Spinal cord (tissue), 10 donors: ENCODE measurements at places on chromosomes 6 and 20. TPM values are rescaled to one million over a fixed set of nuclear protein-coding genes. Genes with fewer than 3 reads are reported as not detected.

TRDN gene
- 9.9 TPM for total RNA-seq

GRCh38 chr20:49712646-49712995, 1.1 kb downstream of the B4GALT5 start:
- DNase-seq: peak; percentile 15

REPS1 gene
- 56.1 TPM for total RNA-seq

- no peak for DNase-seq
Observed at GRCh38 chr6:33547499-33547898, 32.6 kb downstream of the BAK1 start.

LY6G6F gene
- 0.30 TPM for total RNA-seq

GRCh38 chr6:121443971-121444541, 8.6 kb downstream of the GJA1 start:
- DNase-seq: peak; percentile 20

DNA sequence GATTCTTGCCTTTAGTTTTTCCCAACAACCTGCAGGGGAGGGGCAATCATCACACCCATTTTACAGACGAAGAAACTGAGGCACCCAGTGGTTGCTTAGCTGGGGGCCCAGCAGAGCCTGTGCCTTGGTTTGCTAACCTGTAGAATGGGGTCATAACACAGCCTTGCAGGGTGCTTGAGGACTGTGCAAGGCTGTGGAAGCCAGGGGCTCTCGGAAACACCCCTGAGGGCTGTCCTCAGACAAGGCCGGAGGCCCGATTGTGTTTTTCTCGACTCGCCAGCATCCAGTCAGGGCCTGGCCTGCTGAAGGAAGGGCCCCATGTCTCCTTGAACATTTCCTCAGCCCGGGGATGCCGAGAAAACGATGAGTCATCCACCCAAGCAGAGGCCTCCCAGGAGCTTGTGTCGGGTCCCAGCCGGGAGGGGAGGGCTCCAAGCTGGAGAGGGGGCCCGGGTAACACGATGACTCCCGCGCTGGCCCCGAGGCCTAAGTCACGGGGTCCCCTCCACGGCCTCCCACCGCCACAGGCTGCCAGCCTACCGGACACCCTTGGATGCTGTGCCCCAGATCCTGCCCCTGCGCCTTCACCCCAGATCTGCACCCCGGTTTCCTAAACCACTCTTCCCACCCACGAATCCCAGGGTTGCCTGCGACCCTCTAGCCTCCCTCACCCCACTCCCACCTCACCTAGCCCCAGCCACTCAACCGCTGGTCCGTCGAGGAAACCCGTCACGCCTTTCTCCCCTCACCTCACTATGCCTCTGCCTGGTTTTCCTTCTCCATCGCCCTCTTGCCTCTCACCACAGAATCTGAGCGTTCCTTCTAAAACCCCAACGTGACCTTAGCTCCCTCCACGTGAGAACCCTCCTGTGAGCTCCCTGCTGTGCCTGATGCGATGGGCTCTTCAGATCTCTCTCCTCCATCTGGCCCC, 10.6 kb downstream of the NOL4L start:
- DNase-seq: no peak

WFDC10B gene
- total RNA-seq: not detected

DNA sequence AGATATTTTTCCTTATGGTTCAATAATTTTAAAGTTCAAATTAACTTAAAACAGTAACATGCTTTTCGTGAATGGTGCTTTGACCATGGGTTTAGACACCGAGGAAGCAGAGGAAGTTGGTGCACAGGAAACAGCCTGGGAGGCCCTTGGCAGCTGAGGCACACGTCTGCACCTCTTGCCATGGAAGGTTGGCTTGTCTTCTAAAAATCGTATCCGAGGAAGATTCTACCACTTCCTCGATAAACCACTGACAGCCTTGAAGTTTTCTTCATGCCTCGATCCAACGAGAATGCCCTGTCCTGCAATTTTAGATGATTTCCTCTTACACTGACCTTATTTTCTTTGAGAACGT, 12.2 kb downstream of the DLL1 start:
- DNase-seq: no peak

GRCh38 chr6:70409216-70409615, 4.1 kb upstream of the FAM135A start:
- no peak for DNase-seq

DNA sequence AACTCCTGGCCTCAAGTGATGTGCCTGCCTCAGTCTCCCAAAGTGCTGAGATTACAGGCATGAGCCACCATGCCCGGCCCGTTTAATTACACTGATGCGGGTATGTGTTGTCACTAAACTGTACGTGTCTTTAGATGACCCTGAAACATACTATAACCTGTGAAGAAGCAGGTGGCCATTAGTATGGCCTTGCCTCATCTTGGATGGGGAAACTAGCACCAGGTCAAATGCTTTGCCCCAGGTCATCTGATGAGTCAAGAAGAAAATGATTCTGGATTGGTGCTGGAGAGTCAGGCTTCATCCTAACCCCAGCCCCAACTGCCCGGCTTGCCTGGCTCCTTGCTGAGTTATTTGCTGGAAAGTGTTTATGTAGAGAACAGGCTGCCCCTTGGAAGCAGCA, 2.9 kb upstream of the SASH1 start:
- DNase-seq: no peak

DNA sequence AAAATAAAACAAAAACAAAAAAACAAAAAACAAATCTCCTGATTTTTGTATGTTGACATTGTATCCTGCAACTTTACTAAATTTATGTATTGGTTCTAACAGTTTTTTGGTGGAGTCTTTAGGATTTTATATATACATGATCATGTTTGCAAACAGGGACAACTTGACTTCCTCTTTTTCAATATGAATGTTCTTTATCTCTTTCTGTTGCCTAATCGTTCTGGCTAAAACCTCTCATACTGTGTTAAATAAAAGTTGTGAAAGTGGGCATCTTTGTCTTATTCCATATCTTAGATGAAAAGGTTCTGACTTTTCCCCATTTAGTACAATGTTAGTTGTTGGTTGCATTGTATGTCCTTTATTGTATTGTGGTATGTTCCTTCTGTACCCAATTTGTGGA, 261.7 kb upstream of the NOX3 start:
- no peak for DNase-seq

- no peak for DNase-seq
Observed at GRCh38 chr6:31969712-31970603, 2.0 kb downstream of the DXO start.

GRCh38 chr20:11376420-11376819, 541.3 kb upstream of the BTBD3 start:
- no peak for DNase-seq

DNA sequence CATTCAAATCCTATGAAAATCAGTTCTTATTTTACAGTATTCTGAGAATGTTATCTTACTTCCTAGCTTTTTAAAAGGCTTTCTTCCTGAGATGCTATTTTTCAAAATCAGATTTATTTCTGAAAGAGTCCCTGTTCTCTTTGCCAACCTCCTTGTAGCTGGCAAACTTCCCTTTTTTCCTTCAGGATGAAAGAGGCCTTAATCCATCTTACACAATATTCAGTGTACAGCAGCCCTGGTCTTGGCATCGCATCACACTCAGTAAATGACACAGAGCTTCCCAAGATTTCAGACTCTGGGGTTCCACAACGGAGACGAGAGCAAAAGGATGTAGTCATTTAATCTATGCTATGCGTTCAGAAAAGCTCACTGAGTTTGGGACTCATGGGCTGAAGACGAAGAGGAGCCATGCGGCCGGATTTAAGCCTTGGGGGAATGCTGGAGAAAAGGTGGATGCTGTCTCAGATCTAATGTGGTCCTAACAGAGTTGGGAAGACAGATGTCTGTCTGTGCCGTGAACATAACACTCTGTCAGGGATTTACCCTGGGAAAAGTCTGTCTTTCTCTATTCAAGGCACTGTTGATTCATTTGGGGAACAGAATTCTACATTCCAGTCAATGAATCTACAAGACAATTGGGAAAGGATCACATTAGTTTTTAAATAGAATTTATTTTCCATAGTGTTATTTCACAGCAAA, 616.4 kb upstream of the AGPAT4 start:
- DNase-seq: peak; percentile 49

DNA sequence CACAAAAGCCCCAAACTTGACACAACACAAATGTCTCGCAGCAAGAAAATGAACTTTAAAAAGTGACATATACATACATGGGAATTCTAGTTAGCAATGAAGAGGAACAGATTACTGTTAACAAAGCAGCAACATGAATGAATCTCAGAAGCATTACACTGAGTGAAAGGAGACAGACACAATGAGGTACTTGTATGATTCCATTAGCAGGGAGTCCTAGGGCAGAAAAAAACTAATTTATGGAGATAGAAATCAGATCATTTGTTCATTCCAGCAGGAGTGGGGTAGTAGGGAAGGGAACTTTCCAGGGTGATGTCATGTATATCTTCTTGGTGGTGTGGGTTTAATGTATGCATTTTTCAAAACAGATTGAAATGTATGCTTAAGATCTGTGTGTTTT, 524.4 kb downstream of the KIF16B start:
- DNase-seq: no peak

GRCh38 chr20:3209946-3210317, 634 bp downstream of the ITPA start:
- DNase-seq: no peak

DNA sequence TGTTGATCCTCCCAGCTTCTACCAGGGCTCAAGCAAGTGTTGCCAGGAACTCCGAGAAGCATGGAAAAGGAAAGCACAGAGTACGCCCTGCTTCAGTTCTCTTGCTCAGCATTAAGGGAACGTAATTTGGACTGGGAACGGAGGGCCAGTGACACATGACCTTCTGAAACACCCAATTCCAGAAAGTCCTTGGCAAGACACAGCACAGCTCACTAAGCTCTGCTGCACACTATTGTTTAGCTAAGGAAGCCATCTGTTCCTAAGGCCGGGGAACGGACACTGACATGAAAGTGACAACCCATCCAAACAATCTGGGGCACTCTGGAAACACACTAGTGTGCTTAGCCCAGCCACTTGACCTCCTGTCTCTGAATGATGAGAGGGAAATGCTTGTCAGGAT, 56.9 kb upstream of the NXT1 start:
- DNase-seq: no peak

DNA sequence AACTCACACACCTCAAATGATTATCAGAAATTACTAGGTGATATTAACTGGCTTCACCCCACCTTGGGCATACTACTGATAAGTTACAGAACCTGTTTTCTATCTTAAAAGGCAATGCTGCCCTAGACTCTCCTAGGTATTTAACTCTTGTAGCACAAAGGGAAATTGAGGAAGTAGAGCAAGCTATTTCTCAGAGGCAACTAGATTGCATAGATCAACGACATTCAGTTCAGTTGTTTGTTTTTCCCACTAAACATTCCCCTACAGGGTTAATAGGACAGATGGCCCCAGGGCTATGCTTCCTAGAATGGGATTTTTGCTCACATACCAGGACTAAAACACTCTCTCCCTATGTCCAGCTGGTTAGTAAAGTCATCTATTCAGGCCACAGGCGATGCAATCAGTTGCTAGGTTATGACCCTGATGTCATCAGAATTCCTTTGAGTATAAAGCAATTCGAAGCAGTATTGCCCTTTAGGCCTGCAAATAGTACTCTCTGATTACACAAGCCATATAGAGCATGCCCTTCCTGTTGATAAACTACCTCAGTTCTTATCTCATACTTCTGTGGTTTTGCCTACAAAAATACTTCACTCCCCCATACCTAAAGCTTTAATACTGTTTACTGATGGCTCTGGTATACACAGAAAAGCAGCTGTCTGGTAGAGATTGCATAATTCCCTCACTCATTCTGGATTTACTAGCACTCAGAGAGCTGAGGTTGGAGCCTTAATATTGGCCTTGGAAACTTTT, 67.4 kb upstream of the ASCC3 start:
- no peak for DNase-seq

LTB gene
- total RNA-seq: 1.9 TPM

- DNase-seq: no peak
Observed at GRCh38 chr6:5537132-5537531, 275.8 kb downstream of the FARS2 start.

- no peak for DNase-seq
Observed at GRCh38 chr20:38304845-38305447, 990 bp downstream of the BPI start.

DNA sequence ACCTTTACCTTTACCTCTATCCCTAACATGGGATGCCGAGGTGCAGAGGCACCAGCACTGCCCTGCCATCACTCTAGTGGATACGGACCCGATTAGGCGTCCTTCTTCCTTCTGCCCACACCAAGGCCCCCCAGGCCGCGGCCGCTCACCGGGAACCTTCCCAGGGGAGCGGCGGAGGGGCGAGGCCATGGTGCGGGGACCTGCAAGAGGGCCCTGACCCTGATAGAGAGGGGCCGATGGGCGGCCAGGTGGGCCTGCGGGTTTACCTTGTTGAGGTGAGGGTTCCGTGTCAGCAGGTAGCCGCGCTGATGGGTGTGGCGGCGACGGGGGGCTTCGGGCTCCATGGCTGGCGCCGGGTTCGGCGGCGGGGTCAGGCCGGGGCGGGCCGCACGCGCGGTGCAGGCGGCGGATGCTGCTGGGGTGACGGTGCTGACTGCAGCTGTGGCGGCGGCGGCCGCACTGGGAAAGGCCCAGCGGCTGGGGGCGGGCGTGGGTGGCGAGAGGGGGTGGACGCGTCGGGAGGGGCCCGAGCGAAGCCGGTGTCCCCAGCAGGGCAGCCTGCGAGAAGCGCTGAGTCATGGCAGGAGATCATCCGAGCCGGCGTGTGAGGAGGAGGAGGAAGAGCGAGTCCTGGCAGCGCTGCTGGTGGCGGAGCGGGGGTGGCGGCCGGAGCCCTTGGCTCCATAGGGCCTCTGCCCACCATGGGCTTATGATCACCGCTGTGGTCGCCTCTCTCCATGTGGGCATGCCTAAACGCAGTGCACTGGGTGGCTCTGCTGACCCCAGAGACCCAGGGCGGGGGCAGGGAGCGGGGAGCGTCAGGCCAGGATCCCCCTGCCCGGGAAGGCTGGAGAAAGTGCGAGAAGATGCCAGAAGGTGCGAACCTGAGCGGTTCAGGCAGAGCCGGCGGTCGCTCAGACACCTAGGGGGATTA, at the start of gene ME1:
TSS of gene ME1 (minus strand) at position 441 of the 934 bp plus-strand sequence. CDS start at position 344, 97 bp downstream.
- peak; percentile 77 for DNase-seq

RHAG gene
- 2.4 TPM for total RNA-seq

MRAP2 gene
- 5.4 TPM for total RNA-seq

DNA sequence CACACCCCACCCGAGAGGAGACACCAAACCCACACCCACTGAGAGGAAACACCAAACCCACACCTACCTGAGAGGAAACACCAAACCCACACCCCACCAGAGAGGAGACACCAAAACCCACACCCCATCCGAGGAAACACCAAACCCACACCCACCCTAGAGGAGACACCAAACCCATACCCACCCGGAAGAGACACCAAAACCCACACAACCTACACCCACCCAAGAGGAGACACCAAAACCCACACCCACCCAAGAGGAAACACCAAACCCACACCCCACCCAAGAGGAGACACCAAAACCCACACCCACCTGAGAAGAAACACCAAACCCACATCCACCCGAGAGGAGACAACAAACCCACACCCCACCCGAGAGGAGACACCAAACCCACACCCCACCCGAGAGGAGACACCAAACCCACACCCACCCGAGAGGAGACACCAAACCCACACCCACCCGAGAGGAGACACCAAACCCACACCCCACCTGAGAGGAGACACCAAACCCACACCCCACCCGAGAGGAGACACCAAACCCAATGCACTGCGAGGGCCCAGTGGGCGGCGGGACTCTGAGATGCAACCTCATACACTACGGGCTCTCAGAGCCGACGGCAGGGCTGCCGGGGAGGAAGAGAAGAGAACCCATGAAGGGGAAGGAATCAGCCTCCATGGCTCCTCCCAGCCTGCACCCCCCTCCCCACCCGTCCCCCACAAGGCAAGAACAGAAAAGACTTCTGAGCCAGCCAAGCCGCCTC, 83.3 kb downstream of the TAF4 start:
- no peak for DNase-seq

GRCh38 chr20:18987781-18988360, 174.3 kb downstream of the SCP2D1 start:
- no peak for DNase-seq

HSPA1B gene
- total RNA-seq: 285 TPM
